ENCODE measurements at places on chromosomes 7 and 10. TPM values are rescaled to one million over a fixed set of nuclear protein-coding genes. Genes with fewer than 3 reads are reported as not detected.

- DNase-seq = no peak
Measured at GRCh38 chr10:74084955-74085354, 65.7 kb downstream of the AP3M1 start.

DNA sequence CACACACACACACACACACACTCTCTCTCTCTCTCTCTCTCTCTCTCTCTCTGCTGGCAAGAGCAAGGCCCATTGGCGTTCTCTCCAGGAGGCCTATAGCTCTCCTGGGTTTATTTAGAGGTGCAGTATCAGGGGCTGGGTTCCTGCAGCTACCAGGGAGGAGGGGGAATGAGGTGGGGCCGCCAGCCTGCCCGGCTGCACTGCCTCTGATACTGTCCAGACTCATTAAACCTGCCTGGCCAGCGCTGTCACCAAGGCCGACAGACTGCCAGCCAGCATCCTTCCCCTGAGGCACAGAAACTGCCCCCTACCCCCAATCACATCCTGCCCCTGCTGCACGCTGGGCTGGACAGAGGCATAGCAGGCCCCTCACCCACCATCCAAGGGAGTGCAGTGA is 4.3 kb downstream of the PRRT4 start:
- DNase-seq = peak; percentile 16

Gene PTN
- 12.0 TPM for total RNA-seq

- DNase-seq = peak; percentile 71
Measured at GRCh38 chr7:27097686-27098577, 2.1 kb upstream of the HOXA1 start.

GRCh38 chr7:121138262-121138933 is 149.9 kb downstream of the CPED1 start:
- DNase-seq = no peak

DNA sequence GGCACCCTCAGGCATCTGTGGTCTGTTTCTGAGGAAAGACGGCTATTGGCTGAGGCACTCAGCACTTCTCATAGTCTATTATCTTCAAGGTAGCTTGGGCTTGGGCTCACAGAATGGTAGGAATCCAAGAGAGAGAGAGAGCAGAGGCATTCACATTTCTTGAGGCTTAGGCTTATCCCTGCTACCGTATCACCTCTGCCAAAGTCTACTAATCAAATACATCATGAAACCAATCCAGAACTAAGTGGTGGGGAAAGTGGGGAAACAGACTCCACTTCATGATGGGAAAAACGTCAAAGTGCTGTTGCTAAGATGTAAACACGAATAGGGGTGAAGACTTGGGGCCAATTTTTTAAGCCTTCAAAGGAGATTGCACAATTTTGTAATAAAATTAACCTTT is 271.1 kb upstream of the SEMA3D start:
- no peak for DNase-seq

Gene LRRC4
- total RNA-seq = 1.6 TPM

GRCh38 chr10:29878492-29878891 is 180.9 kb downstream of the JCAD start:
- DNase-seq = no peak

DNA sequence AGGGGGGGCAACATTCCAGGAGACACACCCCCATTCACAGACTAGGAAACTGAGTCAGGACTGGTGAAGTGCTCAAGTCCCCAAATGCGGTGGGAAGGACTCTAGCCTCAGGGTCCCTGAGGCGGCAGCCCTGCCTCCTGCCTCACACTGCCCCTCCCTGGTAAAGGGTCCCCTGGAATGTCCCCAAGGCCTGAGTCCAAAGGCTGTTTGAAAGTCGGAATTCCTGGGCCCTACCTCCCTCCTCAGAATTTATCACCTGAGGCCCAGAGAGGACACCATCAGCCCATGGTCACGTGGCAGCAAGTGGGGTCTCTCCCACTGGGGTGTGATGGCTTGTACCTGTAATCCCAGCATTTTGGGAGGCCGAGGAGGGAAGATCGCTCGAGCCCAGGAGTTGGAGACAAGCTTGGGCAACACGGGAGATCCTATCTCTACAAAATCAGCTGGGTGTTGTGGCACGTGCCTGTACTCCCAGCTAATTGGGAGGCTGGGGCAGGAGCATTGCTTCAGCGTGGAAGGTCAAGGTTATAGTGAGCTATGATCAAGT is 110.3 kb upstream of the TNRC18 start:
- DNase-seq = peak; percentile 30

- peak; percentile 67 for DNase-seq
Measured at GRCh38 chr7:25093268-25093826, 31.7 kb downstream of the CYCS start.

GRCh38 chr7:114819616-114820362 is 102.1 kb upstream of the MDFIC start:
- DNase-seq = no peak

GRCh38 chr7:3710122-3710521 is 409.1 kb downstream of the SDK1 start:
- DNase-seq = no peak

Gene CPN1
- total RNA-seq = not detected
